ENCODE measurements at places on chromosomes 13 and 19.

DNA sequence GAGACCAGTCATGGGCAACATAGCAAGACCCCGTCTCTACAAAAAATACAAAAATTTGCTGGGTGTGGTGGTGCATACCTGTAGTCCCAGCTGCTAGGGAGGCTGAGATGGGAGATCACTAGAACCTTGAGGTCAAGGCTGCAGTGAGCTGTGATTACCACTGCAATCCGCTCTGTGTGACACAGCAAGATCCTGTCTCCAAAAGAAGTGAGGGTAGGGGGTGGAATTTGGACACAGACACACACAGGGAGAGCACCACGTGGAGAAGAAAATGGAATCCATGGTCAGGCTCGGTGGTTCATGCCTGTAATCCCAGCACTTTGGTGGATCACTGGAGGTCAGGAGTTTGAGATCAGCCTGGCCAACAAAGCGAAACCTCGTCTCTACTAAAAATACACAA is 8.7 kb downstream of the TNFSF9 start:
- DNase-seq, result no peak

- peak; percentile 67 for DNase-seq
Measured at GRCh38 chr13:104571161-104571892, 1505.1 kb upstream of the SLC10A2 start.

- DNase-seq, result no peak
Measured at GRCh38 chr19:31271306-31271911, 77.8 kb downstream of the TSHZ3 start.

- DNase-seq, result no peak
Measured at GRCh38 chr13:60268203-60268555, 104.5 kb upstream of the DIAPH3 start.

GRCh38 chr13:39682310-39682709 is 26.8 kb downstream of the COG6 start:
- no peak for DNase-seq

DNA sequence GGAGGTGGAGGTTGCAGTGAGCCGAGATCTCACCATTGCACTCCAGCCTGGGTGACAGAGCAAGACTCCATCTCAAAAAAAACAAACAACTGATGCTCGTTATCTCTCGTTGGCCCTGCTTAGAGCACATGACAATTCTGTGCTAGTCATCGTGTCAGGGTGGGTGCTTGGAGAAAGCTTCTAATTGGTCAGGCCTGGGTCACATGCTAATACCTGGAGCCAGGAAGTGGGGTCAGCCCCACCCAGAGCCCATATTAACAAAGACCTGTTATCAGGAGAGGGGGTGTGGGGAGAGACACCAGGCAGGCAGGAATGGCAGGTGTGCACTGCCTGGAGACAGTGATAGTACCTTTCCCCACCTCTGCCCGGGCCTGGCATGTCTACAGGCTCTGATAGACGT is 84.9 kb downstream of the DPF1 start:
- DNase-seq, result no peak

DNA sequence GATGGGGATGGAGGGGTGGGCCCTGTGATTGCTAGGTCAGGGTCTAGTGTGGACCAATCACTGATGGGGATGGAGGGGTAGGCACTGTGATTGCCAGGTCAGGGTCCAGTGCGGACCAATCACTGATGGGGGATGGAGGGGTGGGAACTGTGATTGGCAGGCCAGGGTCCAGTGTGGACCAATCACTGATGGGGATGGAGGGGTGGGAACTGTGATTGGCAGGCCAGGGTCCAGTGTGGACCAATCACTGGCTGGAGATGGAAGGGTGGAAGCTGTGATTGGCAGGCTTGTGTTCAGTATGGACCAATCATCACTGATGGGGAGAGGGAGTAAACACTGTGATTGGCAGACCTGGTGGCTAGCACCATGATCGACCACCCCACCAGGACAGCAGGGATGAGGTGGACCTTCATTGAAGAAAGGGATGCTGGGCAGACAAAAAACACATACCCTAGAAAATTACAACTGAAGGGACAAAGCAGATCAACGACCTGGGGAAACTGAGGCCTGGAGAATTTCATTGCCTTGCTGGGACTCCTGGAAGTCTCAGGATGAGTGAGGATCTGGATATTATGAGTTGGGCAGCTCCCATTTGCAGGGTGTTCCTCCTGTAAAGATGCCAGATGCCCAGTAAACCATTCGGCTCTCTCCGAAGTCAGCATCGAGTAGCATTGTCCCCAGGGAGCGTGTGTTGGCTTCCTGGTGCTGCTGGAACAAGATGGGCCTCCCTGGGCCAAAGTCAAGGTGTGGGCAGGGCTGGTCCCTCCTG is 15.5 kb downstream of the TMPRSS9 start:
- DNase-seq, result no peak

DNA sequence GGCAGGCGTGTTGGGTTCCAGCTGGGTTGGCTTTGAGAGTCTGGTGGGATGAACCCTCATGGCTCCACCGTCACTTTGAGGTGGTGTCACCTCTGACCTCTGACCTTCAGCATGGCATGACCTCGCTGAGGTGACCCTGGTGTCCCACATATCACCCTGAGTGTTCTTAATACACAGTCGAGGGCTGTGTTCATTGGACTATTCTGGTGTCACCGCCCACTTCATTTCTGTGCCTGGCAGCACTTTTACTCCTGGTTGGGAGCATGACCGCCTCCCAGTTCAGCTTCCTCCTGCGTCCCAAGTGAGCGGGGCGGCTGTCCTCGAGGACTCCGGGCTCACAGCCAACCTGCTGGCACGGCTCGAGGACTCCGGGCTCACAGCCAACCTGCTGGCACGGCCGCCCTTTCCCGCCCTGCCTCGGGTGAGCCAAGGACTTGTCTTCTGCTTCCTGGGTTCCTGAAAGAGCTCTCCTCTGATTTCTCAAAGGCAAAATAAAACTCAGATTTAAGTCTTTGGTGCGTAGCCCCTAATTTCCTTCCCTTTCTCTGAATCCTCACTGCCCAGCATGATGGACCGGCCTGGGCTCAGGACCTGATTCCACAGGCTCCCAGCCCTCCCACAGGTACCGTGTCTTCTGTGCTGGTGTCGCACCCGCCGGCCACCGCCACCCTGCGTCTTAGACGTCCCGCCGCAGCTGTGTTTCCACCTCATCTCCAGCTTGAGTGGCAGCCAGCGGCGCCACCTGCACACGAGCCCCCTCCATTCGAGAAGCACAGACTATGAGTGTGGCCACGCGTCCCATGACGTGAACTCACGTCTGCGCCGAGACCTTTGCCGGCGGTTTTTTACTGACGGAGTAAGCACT is 10.4 kb downstream of the ATP4B start:
- no peak for DNase-seq

DNA sequence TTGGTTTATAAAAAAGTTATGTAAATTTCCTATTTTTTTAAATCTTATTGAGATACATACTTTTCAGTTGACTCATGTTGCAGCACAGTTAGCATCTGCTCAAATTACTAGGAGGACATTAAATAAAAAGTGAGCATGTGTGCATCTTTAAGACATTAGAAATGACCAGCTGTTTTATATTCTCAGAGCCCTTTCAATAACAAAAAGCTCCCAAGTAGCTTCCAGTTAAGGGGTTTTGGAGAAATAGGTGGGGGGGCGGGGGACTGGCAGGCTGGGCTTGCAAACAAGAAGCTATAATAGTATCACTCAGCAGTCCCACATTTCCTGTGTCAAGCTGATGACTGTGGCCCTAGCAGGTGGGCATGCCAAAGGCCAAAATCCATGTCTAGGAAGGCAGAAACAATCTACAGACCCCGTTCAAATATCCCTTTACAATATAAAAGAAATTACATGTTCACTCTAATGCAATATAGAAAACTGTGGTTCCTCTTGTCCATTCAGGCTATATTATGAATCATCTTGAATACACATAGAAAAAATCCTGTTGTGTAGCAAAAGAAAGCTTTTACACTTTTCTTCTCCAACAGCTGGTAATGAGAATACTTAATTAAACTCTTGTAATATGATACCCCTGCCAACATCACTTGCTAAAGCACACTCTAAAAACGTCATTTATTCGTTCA is 1713.2 kb upstream of the SLC10A2 start:
- no peak for DNase-seq

- no peak for DNase-seq
Measured at GRCh38 chr19:27705896-27706295, 1507.1 kb downstream of the UQCRFS1 start.

- no peak for DNase-seq
Measured at GRCh38 chr13:58376775-58377174, 745.2 kb downstream of the PCDH17 start.

Data from neural crest cell (in vitro differentiated cells).